ENCODE measurements at places on chromosomes 16 and 17.

DNA sequence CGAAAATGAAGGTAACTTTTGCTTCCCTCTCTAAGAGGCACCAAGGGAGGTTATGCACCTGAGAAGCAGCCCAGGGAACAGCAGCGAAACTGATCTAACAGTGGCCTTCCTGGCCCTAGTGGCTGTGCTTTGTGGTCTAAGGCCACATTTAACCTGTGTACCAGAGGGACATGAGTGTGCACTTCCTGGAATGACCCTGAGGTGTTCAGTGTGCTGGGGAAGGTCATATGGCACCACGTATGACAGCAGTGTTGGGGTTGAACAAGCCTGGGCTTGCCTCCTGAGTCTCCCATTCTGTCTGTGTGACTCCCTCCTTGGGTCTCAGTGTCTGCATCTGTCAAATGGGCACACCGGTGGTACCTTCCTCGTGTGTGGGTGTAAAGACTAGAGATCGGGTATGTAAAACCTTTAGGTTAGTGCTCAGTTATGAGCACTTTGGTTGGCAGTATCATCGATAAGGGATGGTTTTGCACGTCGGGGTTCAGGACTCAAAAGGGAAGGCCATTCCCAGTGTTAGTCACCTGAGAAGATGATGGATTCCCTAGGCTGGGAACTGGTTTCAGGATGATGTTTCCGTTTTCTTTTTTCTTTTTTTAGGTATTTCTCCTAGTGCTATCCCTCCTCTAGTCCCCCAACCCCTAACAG, 31.9 kb downstream of the PLCG2 start:
- no peak for DNase-seq

DNA sequence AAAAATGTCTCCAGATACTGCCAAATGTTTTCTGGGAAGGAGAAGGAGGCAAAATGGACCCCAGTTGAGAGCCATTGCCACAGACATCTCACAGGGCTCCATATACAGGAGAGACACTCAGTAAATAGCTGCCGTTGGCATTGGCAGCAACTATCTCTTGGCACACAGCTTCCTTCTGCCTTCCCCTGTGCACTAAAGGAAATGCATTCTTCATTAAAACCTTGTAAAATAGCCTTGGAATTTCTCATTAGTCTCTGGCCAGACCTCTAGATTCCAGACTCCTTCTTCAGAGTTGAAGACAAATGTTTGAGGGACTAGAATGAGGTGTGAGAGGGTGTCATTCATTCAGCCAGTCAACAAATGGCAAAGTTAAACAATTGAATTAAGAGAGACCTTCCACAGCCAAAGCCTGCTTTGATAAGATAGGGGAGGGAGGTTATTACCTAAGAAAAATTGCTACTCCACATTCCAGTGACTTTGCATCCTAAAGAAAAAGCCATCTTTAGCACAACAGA, 223.9 kb upstream of the HS3ST3A1 start:
- no peak for DNase-seq

GRCh38 chr17:81129711-81130367, 35.5 kb upstream of the PVALEF start:
- DNase-seq = no peak

- no peak for DNase-seq
Measured at GRCh38 chr16:70520612-70521297, 2.6 kb downstream of the COG4 start.

GRCh38 chr16:85423631-85424030, 189.5 kb upstream of the GSE1 start:
- DNase-seq = no peak

DNA sequence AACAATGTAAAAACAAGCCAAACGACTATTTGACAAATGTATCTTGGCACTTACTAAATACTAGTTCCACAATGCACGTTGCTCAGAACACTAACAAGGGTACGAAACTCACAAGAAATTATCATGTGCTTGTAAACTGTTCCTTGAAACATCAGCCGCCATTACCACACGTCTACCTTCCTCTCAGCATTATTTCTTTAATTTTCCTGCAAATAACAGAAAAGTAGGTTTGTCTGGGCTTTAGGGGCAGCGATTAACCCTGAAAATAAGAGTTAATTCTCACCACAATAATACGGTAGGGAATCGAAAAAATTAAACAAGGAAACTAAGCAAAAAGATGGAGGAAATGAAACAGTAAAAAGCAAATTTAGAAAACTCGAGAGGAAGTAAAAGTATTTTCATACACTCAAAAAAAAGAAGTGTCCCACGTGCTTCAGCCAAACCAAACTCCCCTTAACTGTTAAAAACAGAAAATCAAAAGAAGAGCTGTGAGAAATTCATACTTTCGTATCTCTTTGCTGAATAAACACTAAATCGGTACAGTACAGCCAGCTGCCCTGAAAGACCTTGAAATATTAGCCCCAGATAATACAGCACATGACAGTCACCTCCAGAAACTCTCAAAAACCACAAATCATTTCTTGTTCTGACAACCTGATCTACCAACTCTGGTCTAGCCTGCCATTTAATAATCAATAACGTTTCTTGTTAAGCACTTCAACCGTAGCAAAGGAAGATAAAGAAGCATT, 1.2 kb downstream of the ARHGAP17 start:
- DNase-seq = no peak

GRCh38 chr16:30892670-30893416, 1.0 kb downstream of the BCL7C start:
- DNase-seq = no peak

DNA sequence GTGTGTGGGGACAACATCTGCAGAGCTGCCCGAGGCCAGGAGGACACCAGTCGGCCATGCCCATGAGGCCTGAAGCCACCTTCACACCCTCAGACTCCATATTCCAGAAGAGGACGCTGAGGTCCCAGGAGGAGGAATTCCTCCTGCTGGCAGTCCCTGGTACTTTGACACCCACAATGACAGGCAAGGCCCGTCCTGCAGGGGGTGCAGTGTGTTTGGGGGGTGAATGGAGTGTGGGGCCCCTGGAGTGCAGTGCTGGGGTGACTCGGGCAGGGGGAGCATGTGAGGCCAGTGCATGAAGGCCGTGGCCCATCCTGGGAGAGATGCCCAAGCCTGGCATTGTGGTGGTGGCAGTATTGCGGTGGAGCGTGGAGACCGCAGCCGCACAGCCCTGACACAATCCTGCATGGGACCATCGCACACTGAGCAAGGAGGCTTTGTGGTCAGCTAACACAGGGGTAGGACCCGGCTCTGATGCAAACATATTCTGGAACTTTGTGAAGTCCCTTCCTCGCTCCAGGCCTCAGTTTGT, 52.2 kb downstream of the ZDHHC7 start:
- DNase-seq = no peak

GRCh38 chr17:49875685-49876084, 27.8 kb upstream of the TAC4 start:
- no peak for DNase-seq

GRCh38 chr17:20032636-20033035, 23.5 kb downstream of the SPECC1 start:
- no peak for DNase-seq

DNA sequence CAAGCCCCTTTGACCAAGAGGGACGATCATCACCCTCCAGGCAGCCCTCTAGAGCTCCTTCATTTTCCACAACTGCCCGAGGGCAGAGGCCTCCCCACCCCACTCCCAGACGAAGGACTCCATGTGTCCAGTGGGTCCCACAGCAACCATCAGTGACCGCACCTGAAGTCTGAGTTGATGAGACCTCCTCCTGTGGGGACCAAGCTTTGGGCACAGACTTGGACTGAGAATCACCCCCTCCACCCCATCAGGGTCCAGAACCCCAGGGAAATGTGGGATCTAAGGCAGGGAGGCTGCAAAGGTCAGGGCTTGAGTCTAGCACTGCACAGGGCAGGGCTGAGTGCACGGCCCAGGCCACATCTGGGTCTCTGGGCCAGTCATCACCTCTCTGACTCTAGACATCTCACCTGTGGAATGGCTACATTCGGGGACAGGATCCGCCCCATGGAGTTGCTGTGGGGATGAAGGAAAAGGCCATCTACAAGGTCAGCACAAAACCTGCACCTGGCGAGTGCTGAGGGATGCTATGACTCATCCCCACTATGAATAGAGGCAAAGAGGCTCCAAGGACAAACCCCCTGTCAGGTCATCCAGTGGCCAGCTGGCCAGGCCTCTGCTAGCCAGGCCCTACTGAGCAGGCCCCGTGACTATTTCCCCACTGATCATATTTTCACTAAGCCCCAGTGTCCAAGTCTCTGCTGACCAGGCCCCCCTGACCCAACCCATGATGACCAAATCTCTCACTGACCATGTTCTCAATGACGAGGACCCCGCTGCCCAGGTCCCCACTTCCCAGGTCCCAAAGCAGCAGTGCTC, 38.4 kb downstream of the TNFRSF13B start:
- no peak for DNase-seq

- no peak for DNase-seq
Measured at GRCh38 chr16:87203060-87203656, 114.0 kb downstream of the C16orf95 start.

DNA sequence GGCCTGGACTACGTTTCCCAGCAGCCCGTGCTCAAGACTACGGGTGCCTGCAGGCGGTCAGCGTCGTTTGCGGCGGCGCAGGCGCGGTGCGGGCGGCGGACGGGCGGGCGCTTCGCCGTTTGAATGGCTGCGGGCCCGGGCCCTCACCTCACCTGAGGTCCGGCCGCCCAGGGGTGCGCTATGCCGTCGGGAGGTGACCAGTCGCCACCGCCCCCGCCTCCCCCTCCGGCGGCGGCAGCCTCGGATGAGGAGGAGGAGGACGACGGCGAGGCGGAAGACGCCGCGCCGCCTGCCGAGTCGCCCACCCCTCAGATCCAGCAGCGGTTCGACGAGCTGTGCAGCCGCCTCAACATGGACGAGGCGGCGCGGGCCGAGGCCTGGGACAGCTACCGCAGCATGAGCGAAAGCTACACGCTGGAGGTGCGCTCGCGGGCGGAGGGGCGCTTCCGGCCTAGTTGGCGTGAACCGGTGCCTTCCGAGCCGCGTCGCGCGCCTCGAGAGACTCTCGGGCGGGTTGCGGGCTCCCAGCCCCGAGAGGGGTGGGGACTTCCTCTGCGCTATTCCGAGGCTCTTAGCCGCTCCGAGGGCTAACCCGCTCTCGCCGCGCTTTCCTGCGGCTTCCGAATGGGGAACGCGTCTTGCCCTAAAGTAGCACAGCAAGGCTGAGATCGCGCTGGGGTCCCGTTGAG, at the start of gene RBL2:
RBL2 (plus strand) TSS at position 95 of the 689 bp plus-strand sequence; CDS start at position 181, 86 bp downstream.
- peak; percentile 87 for DNase-seq

DNA sequence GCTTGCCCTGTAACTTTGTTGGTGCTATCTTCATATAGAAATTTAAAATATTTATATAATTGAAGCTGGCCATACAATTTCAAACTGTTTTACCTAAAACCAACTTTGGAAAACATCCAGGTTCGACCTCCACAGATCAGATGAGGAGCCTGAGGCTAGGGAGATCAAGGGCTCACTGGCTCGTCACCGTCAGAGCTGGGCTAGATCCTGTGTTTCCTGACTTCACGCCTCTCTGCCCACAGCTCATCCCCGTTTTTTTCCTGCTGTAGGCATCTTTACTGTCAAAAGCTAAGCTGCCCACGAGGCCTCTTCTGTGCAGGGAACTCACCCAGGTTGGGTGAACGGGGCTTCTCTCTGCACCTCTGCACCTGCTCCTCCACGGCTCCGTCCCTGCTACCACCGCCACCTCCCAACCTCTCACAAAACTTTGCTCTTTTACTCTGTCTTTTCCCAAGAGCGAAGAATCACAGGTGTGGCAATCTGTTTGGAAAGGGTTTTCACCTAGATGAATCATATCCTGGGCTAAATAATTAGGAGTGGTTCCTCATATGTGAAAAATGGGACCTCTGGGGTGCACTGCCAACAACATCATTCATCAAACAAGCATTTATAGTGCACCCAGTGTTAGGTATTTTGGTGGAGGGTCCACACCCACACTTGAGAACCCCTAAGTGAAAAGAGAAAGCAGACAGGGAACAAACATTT, 24.8 kb upstream of the KDM6B start:
- DNase-seq = no peak

- no peak for DNase-seq
Measured at GRCh38 chr16:53855056-53855455, 151.1 kb downstream of the FTO start.

- DNase-seq = no peak
Measured at GRCh38 chr17:78624324-78625151, 47.3 kb upstream of the DNAH17 start.

DNA sequence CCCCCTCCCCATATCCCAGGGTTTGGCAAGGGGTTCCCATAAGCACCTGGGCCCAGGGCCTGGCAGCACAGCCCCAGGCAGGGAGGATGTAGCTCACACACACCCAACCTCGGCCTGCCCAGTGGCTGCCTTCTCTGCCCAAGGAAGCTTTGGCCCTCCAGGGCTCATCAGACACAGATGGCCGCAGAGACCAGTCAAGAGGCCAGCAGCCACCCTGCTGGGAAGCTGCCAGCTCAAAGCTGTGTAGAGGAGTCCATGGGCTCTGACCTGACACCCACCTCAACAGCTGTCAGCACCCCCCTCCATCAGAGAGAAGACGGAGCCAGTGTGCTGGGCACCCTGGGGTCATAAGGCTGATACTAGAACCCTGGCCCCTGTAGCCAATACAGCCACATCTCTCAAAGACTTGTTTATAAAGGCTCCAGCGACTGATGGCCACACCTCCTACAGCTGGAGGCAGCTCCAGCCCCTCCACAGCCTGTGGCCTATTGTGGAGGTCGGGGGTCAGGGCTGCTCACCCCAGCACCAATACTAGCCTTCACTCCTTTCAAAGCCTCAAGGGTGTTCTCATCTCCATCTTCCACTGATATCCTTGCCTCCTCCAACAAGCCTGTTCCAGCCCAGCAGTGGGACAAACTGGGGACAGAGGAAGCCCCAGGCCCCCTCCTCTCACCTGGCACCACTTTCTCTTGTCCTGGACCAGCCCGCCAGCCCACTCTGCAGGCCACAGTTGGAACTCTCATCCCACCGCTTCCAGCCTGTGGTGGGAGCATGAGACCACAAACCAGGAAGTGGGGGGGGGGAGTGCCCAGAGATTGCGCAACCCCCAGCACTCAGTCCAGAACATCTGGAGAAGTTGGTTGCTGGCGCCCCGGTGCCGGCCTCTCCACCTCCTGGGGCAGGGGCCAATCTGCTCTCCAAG, 2.2 kb upstream of the MPG start:
- no peak for DNase-seq

DNA sequence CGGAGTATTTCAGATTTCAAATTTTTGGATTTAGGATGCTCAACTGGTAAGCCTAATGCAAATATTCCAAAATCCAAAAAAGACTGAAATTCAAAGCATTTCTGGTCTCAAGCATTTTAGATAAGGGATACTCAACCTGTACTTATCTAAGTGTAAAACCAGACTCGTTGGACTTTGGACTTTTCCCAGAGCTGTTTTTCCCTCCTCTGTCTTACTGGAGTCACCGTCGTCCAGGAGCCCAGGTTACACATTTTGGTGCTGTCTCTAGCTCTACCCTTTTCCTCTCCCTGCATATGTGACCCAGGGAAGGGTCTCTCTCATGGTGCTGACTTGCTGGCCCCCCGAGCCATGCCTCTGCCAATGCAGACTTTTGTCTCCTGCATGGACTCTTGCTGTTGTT, 46.0 kb upstream of the MMP2 start:
- no peak for DNase-seq

GRCh38 chr17:273981-274832, 78.4 kb downstream of the RPH3AL start:
- no peak for DNase-seq

GRCh38 chr17:81740395-81740961, 28.4 kb downstream of the SLC25A10 start:
- DNase-seq = no peak
